ENCODE measurements at places on chromosomes 4 and X.

DNA sequence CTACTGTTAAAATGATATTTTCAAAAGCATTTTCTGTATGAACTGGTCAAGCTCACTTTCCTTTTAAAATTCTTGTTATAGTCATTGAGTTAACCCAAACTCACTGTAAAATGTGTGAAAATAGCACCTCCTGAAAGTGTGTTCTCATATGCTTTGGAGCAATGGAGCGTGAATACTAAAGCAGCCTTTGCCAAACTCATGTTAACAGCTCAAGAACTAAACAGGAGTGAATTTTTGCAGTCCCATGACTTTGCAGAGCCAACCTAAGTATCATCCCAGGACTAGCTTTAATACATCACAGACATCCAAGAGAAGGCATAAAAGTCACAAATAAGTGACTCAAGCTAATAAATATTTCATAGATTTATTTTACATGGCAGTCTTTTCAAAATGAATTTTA, 2.3 kb downstream of the AMMECR1 start:
- no peak for DNase-seq

DNA sequence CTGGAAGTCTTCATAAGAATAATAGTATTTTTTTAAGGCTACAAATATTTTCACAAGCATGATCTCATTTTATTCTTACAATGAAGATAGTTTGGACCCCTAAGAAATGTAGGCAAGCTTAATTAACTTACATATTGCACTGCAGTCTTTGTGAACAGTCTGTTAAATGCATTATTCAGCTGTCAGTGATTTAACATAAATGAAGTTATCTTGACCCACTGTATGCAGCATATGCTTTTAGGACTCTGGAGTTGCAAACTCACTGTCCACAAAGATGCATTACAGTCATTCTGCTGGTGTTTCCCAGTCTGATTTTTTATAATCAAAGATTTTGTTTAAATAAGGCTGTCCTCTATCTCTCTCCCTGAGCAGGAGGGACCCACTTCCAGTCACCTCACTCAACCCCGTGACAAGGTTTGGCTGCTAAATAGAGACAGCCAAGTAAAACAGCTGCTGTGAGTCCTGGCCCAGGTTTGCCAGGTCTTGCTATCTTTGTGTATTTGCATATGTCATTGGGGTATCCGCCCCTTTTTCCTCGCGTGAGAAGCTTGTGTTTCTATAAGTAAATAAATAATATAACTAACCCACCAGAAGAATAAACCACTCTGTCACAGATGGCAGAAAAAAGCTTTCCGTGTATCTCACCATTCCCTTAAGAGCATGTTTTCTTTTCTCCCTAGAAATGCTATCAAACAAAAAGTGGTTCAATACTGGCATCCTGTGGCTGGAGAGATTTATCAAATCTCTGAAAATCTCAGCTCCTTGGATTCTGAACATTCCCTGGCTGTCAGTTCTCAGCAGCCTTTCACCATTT, 67.0 kb downstream of the SLC7A11 start:
- no peak for DNase-seq

DNA sequence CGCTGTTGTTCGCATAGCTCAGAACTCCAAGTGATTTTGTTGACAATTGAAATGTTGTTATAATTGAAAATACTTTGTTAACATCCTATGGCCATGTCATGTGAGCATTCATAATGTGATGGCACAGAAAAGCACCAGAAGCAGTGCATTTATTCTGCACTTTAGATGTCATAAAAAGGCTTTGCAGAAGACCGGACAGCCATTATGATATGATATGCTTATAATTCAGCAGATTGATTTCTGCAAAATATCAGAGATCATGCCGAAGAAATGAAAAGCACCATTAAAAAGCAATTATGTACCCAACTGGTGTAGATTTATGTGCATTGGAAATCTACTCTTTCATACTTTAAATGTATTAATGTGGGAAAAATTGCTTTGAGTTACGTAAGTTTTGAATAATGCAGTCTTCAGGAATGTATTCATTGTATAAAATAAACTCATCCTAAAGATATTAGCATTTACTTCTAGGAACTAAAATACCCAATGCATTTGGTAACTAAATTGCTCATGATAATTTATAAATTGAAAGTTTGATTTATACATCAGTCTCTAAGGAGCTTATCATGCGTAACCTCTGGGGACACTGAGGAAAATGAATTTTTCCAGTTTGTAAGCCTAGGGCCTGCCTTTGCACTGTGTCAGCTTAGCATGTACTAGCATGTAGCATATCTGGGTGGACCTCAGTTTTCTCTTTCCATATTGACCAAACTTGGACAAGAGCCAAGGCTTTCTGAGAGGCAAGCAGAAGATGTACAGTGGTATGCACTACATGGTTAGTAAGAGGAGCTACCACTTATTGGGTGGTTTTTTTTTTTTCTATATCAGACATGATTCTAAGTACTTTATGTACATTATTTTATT, 43.6 kb downstream of the TLR10 start:
- DNase-seq, result no peak

GRCh38 chr4:139736274-139736660, 70.6 kb downstream of the MGST2 start:
- DNase-seq, result no peak

GRCh38 chr4:186946682-186947294, 223.1 kb upstream of the FAT1 start:
- no peak for DNase-seq

- DNase-seq, result no peak
Observed at GRCh38 chrX:77917294-77917933, 6.9 kb downstream of the ATP7A start.

DNA sequence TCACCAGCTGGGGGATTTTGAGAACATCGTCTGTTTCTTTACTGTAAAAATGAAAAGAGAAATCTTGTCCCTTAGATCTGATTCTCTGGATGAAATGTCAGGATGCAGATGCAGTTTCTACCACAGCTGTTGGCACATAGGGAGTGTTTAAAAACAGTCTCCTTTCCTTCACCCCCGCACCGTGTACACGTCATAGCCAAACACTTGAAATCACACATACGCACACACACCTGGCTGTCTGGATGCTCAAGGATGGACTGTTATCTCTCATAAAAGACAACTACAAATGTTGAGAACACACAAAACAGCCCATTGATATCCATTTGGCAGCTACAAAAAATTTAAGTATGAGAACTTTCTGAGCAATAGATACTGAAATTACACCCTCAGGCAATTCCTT, 275.8 kb upstream of the CLNK start:
- DNase-seq, result no peak

- no peak for DNase-seq
Observed at GRCh38 chr4:181176306-181176705, 1066.9 kb upstream of the TENM3 start.

DNA sequence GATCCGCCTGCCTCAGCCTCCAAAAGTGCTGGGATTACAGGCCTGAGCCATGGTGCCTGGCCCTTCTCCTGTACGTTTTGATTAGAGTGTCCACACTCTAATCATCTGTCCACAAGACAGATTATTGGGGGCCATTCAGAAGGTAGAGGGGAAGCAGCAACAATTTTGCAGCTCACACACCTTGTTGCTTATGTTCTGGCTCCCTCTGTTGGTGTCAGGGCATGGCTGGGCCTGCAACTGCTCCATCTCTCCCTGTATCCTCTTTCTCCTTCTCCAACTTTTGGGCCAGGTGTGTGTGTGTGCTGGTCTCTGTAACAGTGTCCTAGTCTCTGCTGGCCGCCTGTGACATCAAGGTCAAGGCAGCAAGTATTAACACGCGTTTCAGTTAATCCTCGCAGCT, 125.5 kb upstream of the MBNL3 start:
- DNase-seq, result no peak

DNA sequence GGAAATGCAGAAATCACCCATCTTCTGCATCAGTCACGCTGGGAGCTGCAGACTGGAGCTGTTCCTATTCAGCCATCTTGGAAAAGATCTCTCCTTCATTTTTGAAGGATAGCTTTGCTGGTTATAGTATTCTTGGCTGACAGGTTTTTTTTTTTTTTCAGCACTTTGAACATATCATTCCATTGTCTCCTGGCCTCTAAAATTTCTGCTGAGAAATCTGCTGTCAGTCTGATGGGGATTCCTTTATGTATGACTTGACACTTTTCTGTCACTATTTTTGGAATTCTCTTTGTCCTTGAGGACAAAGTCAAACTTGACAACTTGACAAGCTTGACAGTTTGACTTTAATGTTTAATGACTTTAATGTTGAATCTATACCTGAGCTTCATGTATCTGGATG, 16.8 kb downstream of the HPGDS start:
- no peak for DNase-seq

- DNase-seq, result no peak
Observed at GRCh38 chrX:45766981-45767501, 566.4 kb upstream of the DIPK2B start.

- no peak for DNase-seq
Observed at GRCh38 chrX:8730812-8731558, 952 bp downstream of the ANOS1 start.

- no peak for DNase-seq
Observed at GRCh38 chr4:123568936-123569335, 172.3 kb downstream of the SPRY1 start.

Measured in cerebellar nuclear complex (tissue), 1 donor.